NB4 (cell line): ENCODE measurements at places on chromosomes 12 and 14.

DNA sequence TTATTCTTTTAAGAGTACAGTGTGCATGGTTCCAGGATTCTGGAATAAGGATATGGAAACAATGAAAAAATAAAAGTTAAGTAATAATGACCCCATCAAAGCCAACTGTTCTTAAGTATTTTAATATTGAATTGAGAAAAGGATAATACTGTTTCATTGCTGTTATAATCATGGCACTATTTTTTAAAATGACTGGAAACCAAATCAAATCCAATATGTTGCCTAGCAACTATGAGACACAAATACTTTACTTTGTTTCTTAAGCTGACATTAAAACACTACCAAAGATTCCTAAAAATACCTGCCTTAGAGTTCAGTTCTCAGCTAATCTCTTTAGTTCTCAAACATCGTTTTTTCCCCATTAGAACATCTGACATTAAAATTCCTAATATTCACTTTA, 66.4 kb upstream of the OTOGL start:
- DNase-seq: no peak

DNA sequence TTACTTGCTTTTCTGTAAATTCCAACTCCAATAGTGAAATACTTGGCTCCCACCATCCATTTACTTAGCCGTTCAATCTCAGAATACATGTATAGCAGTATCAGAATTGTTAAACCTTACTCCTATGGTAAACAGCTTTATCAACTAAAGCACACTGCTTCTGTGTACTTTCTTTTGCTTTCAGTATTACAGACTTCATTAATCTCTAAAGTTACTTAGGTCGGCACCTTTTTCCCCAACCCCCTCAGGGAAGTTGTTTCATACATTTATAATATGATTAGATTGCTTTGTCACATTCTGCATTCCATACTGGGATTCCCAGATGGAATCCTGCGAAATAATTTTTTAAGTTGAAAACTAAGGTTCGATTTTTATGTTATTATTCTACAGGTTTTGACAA, 12.5 kb downstream of the AVPR1A start:
- no peak for DNase-seq

- DNase-seq: peak; percentile 97
Observed at GRCh38 chr14:92677087-92677668, 71.2 kb downstream of the LGMN start.

DNA sequence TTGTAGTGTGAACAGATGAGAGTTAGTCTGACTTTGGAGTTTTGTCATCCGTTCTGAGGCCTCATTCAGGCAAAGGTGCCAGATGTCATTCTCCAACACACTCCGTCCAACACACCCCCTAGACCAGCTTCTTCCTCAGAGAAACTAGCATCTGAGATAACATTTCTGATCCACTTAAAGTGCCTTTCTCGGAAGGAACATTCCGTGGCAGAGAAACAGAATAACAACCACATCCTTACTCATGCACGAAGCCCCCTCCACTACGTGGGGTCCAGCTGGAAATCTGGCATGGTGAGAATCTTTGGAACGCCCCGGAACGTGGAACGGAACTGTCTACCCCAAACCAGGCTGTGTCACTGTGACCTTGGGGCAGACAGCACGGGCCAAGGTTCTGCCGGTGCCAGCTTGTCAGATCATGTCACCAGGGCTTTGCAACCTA, 17.0 kb upstream of the BCL7A start:
- no peak for DNase-seq

DNA sequence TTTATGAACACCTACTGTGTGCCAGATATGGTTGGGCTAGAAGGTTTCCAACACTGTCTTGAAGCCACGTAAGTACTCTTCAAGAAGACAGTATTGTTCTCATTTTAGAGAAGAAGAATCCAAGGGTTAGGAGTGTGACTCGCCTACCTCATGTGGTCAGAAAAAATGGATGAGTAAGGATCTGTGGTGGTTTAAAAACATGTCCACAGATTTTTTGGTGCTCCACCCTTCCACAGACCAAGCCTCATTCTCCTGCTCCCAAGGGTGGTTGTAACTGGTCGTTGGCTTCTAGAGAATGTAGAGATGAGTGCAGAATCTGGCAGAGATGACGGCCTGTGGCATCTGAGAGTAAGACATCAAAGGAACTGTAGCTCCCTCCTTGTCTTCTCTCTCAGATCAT, 30.3 kb upstream of the TTC7B start:
- peak; percentile 24 for DNase-seq

- DNase-seq: peak; percentile 72
Observed at GRCh38 chr12:121443193-121443870, 43.4 kb downstream of the RNF34 start.

DNA sequence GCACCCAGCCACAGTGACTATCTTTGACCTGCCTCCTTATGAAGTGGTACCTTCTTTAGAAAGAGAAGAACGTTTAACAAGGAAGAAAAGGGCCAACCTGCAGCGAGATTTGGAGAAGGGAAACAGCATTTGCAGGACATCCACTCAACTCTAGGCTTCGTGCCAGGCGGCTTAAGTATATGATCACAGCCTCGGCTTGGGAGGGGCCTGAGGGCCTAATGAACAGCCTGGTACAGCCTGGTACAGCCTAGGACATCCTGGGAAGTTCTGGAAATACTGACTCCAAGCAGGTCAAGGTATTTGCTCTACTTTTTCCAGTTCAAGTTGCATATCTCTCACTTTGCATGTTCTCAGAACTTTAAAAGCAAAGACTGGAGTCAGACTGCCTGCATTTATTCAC, 16.1 kb downstream of the HCAR2 start:
- no peak for DNase-seq

DNA sequence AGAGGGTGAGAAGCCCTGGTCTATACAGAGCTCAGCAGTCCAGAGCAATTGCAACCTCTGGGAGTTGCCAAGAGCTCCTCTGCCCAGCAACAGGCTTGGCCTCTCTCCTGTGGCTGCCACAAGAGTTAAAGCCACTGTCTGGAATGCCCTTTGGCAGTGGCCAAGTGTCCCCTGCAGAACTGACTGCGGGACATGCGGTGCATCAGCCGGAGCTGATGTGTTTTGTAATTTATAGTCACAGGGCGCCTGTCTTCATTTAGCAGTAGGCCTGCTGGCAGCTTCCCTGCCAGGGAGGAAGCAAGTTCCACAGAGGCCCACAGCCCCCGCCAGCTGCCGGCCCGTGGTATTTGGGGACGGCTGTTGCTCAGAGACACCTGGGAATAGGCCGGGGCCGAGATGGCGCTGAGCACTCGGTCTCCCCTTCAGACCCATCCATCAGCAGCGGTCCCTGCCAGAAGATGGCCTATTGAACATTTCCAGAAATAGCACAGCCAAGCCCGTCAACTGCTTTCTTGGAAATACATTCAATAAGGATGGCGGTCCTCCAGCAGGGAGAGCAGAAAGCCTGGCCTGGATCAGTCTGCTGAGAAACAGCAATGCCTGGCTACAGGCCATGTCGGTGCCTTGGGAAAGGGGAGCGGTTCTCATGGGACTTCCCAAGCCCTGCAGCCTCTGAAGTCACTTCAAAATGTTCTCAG, 217.4 kb downstream of the CRADD start:
- no peak for DNase-seq
